Activated T-cell treated with anti-CD3 and anti-CD28 coated beads, Interleukin-2, amount 50 U/mL, for 72 hours (primary cell): ENCODE measurements at places on chromosomes 5 and 9. TPM values are rescaled to one million over a fixed set of nuclear protein-coding genes. Genes with fewer than 3 reads are reported as not detected.

GRCh38 chr5:2000591-2000990 lies 117.9 kb upstream of the IRX4 start:
- DNase-seq, result no peak

ANKRD18A gene
- total RNA-seq, result 6.0 TPM

GRCh38 chr9:133845440-133845839 lies 107.3 kb upstream of the SARDH start:
- DNase-seq, result no peak

GRCh38 chr9:134059661-134060395 lies 8.0 kb downstream of the BRD3 start:
- peak; percentile 15 for DNase-seq
